ENCODE measurements at places on chromosomes 2 and 18.

GRCh38 chr18:668260-668659, 10.8 kb downstream of the TYMS start:
- no peak for DNase-seq

DNA sequence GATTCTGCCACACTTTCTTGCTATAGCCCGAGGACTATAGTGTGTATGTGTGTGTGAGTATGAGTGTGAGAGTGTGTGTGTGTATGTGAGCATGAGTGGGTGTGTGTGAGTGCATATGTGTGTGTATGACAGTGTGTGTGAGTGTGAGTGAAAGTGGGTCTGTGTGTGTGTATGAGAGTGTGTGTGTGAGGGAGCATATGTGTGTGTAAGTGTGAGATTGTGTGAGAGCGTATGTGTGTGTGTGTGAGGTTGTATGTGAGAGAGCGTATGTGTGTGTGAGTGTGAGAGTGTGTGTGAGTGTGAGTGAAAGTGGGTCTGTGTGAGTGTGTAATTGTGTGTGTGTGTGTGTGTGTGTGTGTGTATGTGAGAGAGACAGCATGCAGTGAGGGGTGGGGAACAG, 89.0 kb upstream of the ACSL3 start:
- no peak for DNase-seq

DNA sequence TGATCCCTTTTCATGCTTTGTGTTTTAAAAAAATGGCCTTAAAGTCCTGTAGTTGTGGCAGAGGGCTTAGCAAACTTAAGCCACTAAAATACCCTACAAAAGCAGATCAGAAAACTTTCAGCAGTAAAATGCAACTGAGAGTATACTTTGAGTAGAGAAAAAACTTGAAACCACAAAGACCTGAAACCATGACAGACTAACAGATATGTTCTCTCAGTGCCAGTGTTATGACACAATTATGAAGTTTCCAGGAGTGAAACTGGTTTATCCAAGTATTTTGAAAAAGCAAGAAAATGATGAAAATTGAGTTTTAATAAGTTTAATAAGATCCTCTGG, 74.5 kb downstream of the SPRED2 start:
- no peak for DNase-seq

GRCh38 chr2:9076210-9076609, 72.7 kb upstream of the MBOAT2 start:
- DNase-seq = no peak

DNA sequence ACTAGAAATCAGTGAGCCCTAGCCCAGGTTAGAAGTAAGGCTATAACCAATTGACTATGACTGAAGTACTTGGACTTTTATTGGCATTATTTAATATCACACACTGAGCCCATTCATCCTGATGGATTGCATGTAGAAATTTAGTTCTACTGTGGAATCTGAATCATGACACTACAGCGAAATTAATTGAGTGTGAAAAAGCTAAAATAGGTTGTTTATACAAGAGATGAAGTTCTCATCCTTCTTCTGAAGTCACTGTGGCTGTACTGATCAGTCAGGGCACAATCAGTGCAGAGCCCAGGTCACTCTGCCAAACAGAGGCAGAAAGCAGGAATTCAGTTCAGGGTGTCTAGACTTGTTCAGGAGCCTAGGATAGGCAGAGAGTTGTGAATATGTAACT, 158.9 kb downstream of the BABAM2 start:
- no peak for DNase-seq

All from stimulated activated CD8-positive, alpha-beta memory T cell treated with anti-CD3 and anti-CD28 coated beads, Interleukin-7, amount 100 ng/mL, for 1 hour (primary cell).